ENCODE measurements at places on chromosomes 2 and 18.

DNA sequence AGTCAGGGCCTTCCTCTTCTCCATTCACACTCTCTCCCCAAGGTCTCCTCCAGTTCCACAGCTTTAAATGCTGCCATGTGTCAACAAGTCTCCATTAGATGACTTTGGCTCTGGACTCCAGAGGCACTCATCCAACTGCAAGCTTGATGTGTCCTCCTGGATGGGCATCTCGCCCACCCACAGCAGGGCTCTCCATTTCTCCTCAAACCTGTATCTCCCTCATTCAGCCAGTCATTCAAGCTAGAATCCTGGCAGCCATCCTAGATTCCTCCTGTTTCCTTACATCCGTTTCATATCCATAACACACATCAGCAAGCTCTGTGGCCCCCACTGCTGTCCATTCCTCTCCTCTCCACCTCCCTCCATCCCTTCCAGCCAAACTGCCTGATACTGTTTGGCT lies 88.4 kb upstream of the AFF3 start:
- DNase-seq = no peak

DNA sequence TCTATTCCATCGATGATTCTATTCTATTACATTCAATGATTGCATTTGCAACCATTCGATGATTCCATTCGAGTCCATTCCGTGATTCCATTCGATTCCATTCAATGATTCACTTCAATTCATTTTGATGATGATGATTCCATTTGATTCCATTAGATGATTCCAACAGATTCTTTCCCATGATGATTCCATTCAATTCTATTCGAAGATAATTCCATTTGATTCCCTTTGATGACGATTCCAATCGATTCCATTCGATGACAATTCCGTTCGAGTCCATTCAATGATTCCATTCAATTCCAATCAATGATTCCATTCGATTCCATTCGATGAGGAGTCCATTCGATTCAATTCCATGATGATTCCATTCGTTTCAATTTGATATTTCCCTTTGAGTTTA lies 1088.8 kb downstream of the RPIA start:
- no peak for DNase-seq

DNA sequence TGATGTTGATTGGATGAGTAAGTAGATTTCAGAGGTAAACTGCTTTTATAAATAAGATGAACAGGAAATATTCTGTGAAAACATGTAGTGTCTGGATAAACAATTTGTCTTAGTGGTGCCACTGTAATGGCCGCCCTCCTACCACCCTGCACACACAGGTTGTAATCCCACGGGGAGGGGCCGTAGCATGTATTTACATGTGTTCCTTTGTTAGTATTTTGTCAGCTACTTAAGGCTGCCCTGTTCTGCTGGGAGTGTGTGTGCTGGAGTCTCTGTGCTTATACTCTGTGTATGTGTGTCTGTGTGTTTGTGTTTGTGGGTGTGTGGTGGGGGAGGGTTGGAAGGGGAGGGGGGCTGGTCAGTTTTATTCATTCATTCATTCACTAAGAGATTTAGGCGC lies 5.1 kb downstream of the TSHZ1 start:
- no peak for DNase-seq

DNA sequence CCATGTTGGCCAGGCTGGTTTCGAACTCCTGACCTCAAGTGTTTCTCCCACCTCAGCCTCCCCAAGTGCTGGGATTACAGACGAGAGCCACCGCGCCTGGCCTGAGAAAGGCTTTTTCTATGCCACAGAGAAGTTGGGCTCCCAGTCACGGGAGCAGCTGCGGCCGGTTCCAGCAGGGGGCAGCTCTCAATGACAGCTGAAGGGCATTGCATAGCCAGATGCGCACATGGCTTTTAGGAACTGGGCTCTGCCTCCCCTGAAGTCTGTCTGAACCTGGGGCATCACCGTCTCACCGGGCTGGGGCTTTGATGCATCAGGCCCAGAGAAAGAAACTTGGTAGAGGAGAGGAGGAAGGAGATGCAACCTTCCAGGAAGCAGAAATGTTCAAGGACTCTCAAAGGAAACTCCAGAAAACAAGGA lies 84.2 kb upstream of the LAPTM4A start:
- DNase-seq = peak; percentile 70

- DNase-seq = peak; percentile 78
Observed at GRCh38 chr2:182761903-182762302, 45.8 kb downstream of the DNAJC10 start.

All from fibroblast of pulmonary artery (primary cell).